WTC11 (cell line): ENCODE measurements at places on chromosomes 2 and 18. TPM values are rescaled to one million over a fixed set of nuclear protein-coding genes. Genes with fewer than 3 reads are reported as not detected.

DNA sequence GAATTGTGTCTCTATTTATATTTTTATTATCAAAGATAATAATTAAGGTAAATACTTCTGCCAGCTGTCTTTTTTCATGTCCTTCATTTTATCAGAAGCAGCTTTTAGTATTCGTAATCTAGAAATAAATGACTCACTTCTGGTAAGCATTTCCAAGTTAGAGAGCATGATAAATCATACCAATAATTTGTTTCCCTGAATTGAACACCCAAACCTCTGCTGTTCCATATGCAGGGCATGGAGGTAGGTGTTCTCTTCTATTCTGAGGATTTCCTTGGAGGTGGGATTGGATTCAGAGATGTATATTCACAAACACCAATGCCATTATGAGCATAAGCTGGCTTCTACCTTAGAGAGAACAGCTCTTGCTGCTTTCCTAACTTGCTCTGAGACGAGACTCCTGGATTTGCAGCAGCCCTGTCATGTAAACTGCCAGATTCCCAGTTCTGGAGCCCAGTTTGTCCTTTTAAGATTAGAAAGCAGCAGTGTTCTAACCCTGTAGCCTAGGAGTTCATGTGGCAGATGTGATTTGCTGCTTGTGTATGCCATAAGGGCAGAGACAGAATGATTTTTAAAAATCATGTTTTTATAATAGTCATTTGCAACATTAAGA lies 47.5 kb downstream of the SKA1 start:
- no peak for DNase-seq

- no peak for DNase-seq
These were observed 7.1 kb upstream of the RPRD1A start for GRCh38 chr18:36074435-36074834.

DNPEP gene
- 65.8 to 70.2 TPM (median 67.6 TPM) in 3 replicates for total RNA-seq

DNA sequence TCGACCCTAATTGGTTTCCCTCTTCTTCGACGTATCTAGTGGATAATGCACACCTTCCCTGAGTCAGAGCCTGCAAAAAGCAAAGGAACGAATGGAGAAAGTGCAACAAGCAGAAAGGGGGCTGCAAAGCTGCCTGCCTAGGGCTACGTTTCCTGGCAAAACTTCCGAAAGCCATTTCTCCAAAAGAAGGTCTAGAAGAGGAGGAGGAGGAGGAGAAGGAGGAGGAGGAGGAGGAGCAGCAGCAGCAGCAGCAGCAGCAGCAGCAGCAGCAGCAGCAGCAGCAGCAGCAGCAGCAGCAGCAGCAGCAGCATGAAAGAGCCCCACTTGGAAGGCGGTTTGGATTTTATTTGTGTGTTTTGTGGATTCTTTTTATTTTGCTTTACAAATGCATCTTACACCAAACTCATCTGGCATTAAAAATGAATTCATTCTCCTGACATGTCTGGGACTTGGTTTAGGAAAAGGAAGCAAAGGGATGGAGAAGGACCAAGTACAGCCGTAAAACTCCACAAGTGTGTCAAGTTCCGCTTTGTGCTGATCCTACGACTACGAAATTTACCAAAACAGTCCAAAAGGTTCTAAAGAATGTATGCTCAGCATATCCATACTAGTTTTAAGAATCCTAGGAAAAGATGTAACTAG lies 2.0 kb downstream of the TCF4 start:
- peak; percentile 15 for DNase-seq

MOCOS gene
- total RNA-seq = 4.2 to 5.3 TPM (median 4.8 TPM) in 3 replicates

DNA sequence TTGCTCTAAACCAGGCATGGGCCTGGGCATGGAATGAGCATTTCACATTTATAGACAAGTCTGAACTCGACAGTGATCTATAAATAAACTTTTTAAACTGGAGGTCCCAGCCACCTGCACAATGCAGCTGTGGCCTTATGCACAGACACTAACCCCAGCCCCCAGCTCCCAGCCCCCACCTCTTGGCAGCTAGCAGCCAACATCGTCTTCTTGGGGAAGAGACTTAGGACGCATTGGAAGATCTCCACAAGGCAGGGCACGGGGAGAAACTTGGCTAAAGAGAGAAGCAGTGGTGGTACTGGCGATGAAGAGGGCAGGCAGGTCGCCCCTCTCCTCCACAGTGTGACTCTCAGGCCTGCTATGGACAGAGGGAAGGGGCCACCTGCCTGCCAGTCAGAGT lies 213.2 kb downstream of the ANAPC1 start:
- DNase-seq = no peak

METTL8 gene
- total RNA-seq = 47.8 to 59.1 TPM (median 53.4 TPM) in 3 replicates

- no peak for DNase-seq
These were observed 13.9 kb downstream of the TMEM17 start for GRCh38 chr2:62492048-62492447.

OTOS gene
- not detected in 3 replicates for total RNA-seq

GRCh38 chr2:73069041-73069854 lies 2.3 kb downstream of the SFXN5 start:
- DNase-seq = no peak

ACMSD gene
- not detected in 3 replicates for total RNA-seq

DNA sequence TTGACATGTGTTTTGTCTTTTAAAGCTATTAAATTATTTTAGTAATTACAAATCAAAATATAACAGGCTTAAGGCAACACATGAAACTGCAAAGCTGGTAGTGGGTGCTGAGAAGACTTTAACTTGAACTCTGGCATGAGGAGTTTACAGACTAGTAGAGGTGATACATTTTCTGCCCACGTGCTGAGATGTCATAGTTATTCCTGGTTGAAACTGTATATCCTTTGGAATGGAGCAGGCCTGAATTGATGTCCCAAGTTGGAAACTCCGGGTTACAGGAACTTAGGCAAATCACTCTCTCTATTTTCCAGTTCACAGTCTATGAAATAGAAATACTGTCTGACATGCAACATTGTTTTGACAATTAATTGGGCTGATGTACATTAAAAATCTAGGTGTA lies 177.1 kb upstream of the NOL4 start:
- DNase-seq = no peak

- DNase-seq = no peak
These were observed 2.0 kb downstream of the YPEL5 start for GRCh38 chr2:30148850-30149249.

DNA sequence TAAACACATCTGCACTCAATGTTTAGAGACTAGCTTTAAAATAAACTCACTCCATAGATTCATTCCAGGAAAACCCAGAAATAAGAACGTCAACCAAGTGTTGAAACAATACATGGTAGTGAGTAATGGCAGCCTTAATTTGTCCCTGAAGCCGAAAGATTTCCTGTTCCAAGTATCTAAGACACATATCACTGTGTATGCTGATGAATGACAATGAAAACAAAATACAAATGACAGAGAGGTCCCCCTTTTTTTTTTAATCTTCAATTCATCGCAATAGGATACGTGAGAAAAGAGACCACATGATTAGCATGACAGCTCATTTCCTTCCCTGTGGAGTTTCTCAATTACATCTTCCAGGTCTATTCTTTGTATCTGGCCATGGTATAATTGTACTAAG lies 160.5 kb upstream of the STK17B start:
- DNase-seq = no peak

ZAP70 gene
- total RNA-seq = 0.61 to 0.73 TPM (median 0.64 TPM) in 3 replicates

GRCh38 chr2:42932271-42933151 lies 140.1 kb upstream of the HAAO start:
- DNase-seq = no peak

DNA sequence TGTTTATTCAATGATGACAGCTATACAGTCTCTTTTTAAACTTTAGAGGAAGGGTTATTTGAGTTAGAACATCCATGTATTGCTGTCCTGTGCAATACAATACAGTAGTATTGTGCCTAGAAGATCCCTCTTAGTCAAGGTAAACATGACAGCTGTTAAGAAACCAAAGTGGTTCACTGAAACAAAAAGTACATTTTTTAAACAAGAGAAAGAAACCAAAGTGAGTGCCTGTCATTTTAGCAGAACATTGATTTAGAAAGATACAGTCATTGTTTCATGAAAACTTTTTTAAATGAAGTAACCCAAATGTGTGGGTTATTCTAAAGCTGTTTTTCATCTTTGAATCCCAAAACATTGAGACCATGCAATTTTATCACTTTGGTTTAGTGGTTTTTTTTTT lies 15.5 kb downstream of the ITPRID2 start:
- no peak for DNase-seq

NEU4 gene
- 2.2 to 4.1 TPM (median 3.0 TPM) in 3 replicates for total RNA-seq

C2orf78 gene
- 0.21 to 0.39 TPM (median 0.37 TPM) in 3 replicates for total RNA-seq

DNA sequence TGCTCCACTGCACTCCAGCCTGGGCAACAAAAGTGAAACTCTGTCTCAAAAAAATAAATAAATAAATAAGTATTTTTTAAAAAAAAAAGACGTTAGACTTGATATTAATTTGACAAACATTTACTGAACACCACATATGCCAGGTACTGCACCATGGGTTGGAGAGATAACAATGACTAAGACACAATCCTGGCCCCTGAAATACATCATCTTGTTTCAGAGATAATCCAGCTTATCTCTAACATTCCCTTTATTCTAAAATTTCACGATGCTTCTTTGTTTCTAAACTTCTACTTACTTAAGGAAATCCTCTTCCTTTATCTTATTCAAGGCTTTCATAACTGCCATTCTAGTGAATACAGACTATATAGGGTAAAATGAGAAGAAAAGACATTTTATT lies 55.0 kb upstream of the PEX13 start:
- DNase-seq = no peak

GRCh38 chr2:175097297-175097696 lies 70.7 kb downstream of the ATF2 start:
- DNase-seq = no peak

CYS1 gene
- total RNA-seq = 0.85 to 1.2 TPM (median 1.1 TPM) in 3 replicates

DSG2 gene
- 113 to 117 TPM (median 113 TPM) in 3 replicates for total RNA-seq
